Cardiac fibroblast (primary cell): ENCODE measurements at places on chromosomes 16 and 17.

GRCh38 chr16:88784074-88784855 is 755 bp downstream of the PIEZO1 start:
- peak; percentile 78 for DNase-seq

GRCh38 chr16:7705885-7706284 is 373.2 kb downstream of the RBFOX1 start:
- no peak for DNase-seq

DNA sequence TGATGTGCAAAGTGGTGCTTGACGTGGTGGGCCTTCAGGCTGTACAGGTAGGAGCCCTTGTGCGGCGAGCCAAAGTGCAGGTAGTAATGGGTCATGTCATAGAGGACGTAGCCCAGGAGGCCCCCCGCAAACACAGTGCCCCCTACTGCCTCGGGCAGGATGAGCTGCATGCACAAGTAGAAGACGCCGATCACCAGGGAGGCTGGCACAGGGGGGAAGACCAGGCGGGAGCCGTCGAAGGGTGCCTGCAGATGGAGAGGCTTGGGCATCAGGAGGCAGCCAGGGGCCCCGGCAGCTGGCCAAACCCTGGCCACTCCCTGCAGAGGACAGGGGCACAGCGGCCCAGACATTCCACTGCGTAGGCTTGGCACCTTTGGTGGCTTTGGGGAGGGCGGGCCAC is 15.7 kb upstream of the MLKL start:
- DNase-seq, result no peak

DNA sequence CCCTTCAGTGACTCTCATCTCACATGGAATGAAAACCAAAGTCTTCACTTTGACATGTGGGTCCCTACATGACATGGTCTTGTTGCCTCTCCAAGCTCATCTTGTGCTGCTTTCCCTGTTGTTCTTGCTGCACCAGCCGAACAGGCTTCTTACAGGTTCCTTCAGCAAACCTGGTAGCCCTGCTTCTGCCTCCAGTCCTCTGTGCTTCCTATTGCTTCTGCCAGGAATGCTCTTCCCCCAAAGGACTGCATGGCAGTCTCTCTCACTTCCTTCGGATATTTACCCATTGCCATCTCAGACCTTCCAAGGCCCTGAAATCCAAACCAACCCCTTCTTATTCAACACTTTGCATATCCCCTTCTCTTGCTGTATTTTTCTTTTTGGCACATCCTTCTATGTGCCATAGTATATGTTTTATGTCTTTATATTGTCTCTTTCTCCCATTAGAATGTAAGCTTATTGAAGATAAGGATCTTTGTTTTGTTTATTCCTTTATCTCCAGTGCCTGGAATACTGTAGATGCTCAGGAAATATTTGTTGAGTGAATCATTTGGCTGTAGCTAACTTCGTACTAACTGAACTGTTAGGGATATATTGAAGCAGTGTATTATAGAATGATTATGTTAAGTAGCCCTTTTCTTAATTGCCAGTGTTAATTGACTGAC is 57.9 kb upstream of the SLC12A3 start:
- DNase-seq, result peak; percentile 50

- DNase-seq, result peak; percentile 14
These were observed at the start of gene NECAB2 for GRCh38 chr16:83967838-83968305. NECAB2 (plus strand) TSS chr16:83968244; CDS start chr16:83968649, 405 bp downstream.

DNA sequence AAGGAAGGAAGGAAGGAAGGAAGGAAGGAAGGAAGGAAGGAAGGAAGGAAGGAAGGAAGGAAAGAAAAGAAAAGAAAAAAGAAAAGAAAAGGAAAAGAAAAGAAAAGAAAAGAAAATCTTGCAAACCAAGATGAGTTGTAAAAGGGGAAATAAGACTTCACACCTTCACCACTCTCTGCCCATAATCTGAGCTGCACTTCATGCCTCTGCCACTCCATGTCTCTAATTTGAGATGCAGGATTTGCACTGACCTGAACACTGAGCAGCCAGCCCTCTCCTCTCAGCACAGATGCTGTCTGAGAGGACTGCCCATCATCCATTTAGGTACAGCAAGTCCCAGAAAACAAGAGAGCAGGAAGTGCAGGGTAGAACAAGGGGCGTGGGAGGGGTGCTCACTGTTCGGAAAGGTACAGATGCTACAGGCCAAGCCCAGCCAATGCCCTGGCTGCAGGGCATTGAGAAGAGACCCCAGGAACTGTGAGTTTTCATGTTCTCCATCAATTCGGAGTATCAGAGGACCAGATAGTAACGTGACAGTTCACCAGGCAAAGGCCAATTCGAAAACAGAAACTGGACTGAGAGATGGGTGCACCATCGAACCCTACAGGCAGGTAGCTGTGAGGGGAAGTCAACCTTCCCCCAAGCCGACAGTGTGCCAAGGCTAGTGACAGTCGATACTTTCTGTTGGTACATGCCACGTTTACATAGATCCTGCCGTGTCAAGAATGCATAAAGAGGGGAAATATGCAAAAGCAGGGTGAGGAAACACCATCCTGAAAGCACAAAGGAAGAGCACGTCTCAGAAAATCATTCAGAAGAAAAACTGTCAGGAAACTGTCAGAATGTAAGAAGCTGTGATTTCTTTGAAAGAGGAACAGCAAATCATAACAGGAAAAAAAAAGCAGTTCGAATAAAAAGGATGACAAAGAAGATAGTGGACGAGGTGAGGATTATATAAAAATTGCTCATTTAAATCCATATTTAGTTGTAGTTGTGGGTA is 142.0 kb upstream of the RCVRN start:
- no peak for DNase-seq

GRCh38 chr16:84686707-84687298 is 13.0 kb upstream of the USP10 start:
- no peak for DNase-seq

DNA sequence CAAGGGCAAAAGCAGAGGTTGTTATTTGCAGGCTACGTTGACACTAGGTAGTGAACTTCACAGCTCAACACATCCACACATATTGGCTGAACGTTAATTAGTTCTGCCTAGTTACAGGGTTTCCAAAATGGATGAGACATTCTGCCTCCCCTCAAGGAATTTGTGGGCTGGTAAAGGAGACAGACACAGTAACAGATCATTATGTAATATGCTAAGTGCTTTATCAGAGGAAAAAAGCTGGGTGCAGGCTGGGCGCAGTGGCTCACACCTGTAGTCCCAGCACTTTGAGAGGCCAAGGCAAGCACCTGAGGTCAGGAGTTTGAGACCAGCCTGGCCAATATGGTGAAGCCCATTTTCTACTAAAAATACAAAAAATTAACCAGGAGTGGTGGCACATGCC is 26.2 kb downstream of the BMERB1 start:
- DNase-seq, result no peak

- peak; percentile 18 for DNase-seq
These were observed 5.8 kb downstream of the SOCS1 start for GRCh38 chr16:11250091-11250785.

- DNase-seq, result no peak
These were observed 19.9 kb upstream of the TENT4B start for GRCh38 chr16:50133214-50133613.

GRCh38 chr16:79168321-79168720 is 432.2 kb downstream of the MAF start:
- DNase-seq, result no peak

- DNase-seq, result no peak
These were observed 4.3 kb downstream of the PER1 start for GRCh38 chr17:8147805-8148404.

DNA sequence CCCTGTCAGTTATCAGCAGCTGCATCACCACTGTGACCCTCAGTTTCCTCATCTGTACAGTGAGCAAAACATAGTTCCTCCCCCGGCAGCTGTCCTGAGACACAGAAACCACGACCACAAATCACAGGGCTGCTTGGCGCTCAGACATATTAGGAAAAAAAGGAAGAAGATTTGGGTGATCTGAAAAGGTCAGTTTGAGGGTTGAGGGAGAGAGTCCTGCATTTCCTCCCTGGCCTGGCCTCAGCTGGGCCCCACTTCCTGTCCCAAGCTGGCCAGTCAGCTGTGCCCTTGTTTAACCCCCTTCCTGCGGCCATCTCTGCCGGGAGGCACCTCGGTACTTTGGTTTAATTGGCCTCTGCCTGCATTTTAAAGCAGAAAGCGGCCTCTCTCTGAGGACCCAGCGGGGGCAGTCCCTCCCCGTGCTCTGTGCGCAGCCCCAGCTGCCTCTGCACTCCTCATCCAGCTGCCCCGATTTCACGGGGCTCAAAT is 24.0 kb upstream of the CIBAR2 start:
- DNase-seq, result peak; percentile 27

DNA sequence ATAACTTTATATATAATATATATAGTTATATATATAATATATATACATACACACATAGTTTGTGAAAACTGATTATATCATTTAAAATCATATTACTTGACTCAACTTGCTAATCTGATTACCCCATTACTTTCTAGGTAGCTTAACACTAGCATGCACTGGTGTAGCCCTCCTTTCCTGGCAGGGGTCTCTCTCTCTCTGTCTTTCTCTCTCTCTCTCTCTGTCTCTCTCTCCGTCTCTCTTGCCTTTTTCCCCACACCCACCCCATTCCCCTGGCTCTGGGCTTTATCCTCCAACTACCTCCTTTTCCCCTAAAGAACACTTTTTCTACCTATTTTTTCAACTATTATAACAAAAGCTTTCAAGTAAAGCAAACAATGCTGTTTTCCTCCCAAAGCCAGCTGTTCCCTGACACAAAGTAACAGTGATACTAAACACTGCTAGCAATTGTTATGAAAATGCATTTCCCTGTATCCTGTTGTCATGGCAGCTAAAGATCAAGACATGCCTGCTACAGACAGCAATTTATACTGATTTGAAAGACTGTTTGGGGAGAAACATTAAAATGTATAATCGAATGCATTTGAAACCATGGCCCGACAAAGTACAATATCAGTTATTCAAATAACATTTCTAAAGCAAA is 89.4 kb downstream of the CHD9NB start:
- no peak for DNase-seq

GRCh38 chr17:64780096-64781013 is 118.2 kb upstream of the SMURF2 start:
- peak; percentile 12 for DNase-seq
